ENCODE measurements at places on chromosomes 3 and 15.

DNA sequence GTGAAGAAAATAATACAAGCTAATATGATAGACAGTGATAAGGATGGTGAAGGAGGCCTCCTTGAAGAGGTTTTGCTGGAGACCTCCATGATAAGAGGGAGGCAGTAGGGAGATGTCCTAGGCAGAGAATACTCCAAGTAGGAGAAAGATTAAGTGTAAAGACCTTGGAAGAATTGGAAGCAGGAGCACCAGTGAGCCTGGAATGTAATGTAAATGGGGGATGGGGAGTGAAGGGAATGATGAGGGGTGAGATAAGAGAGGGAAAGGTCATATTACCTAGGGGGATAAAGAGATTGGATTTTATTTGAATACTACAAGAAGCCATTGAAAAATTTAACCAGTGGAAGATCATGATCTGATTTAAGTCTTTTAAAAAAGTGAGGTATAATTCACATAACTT is 41.7 kb upstream of the ARL14 start:
- no peak for DNase-seq

DNA sequence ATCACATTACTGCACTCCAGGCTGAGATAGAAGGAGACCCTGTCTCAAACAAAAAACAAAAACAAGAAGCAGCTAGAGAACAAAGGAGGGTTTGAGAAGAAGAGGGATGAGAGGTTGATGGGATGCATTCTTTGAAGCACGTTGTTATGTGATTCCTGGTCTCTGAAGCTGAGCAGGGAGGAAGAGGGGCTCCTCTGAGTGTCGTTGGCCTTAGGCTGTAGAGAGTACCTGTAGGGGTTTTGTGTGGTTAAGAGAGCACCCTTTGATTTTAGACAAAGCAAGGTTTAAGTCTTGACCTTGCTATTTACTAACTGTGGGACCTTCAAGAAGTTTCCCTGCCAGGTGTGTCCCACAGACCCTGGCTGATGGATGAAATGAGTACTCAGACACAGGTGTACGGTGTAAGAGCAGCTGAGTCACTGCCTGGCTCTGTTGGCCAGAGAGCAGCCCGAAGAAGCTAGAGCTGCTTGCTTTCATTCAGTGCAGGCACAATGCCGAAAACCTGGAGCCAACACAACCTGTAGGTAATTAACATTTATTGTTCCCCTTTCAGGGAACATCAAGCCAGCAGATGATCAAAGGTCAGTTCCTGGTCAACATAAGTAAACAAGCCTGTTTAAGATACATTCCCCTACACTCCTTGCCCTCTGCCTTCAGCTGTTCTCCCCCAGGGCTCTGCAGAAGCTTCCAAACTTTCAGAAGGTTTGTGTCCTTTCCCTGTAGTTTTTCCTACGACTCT is 67.2 kb downstream of the LRRK1 start:
- DNase-seq = no peak

DNA sequence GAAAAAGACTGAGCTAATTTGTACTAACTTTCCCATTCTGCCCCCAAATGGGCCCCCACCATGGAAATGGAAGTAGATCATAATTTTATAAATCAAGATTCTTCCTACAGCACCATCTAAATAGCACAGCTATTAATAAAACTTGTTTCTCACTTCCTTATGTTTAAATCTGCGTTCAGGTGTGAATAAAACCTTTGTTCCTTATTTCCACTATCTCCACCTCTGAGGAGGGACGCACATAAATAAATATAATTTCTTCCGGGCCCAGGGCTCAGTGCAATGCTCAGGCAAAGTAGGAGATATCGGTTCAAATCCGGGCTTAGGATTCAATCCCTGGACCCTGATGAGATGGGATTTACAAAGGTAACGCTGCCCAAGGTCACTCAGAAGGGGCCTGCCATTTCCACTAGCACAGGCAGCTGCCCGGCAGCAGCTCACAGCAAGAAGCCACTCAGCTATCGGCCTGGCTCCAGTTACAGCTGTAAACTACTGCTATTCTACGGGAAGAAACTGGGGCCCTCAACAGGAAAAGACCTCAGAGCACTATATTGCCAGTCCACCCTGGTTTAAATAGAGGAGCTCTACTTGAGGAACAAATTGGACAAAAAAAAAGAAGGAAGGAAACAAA is 52.5 kb downstream of the FOXP1 start:
- DNase-seq = no peak

- DNase-seq = no peak
Observed at GRCh38 chr3:28150465-28151206, 90.8 kb upstream of the CMC1 start.

GRCh38 chr15:70635895-70636294 is 127.5 kb downstream of the UACA start:
- DNase-seq = no peak

GRCh38 chr15:40872791-40873693 is 992 bp downstream of the RHOV start:
- DNase-seq = no peak

GRCh38 chr15:60074181-60074885 is 70.2 kb downstream of the FOXB1 start:
- DNase-seq = no peak

DNA sequence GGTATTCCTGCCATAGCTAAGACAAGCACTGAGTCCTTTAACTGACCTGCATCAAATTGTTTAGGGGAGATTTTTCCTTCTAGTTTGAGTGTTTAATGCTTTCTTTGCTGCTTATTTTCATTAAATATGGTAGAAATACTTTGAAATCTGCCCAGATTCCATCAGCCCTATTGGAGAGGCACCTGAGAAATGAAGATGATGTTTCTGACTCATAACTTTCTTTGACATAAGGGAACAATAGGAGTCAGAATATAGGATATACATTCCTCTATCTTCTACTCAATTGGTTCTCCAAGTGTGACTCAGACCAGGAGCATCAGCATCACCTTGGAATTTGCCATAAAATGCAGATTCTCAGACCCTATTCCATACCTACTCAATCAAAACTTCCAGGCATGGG is 27.4 kb downstream of the BTD start:
- DNase-seq = no peak

DNA sequence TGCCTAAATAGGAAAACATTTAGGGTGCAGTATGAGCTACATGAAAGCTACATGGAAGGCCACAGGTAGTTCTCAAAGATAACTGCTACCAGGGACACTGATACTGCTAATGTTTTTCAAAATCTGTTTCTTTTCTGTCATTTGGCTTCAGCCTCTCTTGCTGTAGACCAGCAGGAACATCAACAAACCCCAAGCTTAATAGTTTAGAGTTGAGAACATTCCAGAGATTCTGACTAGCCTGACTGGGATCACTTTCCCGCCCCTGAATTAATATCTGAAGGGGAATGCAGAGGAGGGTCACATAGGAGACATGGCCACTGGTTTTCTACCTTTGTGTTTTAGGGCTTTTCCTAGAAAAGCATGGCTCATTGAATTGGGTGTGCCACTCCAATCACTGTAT is 16.9 kb upstream of the C3orf38 start:
- DNase-seq = no peak

GRCh38 chr3:12558706-12559105 is 1.8 kb downstream of the MKRN2 start:
- no peak for DNase-seq

DNA sequence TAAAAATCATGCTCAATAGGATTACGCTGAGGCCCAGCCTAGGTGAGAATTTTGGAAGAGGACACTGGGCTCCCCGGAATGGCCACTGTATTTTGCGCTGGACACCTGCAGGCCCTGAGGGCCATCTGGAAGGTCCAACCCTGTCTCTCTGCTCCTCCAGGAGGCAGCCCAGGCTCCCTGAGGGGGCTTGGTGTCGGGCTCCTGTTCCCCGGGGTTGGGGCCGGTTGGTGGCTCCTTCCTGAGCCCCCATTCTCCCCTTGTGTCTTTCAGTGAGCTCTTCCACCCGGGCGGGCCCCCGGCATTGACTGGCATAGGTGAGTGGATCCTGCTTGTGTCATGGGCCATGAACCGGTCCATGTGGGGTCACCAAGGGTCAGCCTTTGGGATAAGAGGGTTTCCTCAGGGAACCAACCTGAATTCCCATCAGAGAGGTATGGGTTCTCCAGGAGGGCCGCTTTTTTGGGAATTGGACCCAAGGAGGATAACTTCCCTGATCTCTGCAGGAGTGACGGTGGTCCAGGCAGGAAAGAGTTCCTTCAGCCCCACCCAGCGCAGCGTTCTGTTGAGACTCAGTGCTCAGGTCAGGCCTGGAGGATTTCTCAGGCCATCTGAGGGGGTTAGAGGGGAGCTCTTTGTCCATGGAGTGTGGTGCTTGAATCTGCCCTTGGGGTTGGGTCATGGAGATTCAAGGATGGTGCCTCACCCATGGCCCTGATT is 187.8 kb downstream of the UBE3A start:
- no peak for DNase-seq

DNA sequence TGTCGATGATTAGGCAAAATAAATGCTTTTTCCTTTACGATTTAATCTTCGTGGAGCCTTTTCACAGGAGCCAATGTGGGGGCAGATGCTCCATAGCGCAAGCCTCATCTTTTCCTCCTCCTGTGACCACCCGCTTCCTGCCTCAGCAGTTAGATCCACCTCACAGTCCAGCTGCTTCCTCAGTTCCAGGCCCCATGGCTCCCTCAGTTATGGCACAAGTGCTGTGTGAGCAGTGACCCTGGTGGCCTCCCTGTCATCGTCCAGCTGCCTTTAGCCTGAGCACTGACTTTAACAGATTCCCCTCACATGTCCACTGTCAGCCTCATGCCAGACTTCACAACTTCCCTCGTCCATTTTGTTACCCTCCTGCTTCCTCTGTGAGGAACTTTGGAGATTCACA is 424.6 kb upstream of the GBE1 start:
- DNase-seq = no peak

DNA sequence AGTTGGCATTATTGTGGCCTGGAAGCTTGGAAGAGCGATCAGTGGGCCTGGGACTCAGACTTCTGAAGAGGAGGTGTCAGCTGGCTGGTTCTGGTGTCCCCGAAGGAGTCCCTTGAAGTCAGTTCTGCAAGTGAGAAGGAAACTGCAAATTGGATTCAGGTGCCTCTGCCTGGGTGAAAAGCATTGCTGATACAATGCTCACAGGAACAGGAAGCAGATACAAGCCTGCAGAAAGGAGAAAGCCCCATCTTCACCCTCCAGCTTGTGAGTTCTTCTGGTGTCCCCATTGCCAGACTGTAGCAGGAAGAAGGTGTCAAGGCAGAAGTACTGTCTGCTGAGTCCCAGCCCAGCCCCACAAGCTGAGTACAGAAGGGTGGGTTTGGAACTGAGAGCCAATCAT is 271.3 kb downstream of the PLOD2 start:
- no peak for DNase-seq

GRCh38 chr3:65837604-65838003 is 201.1 kb downstream of the MAGI1 start:
- no peak for DNase-seq

DNA sequence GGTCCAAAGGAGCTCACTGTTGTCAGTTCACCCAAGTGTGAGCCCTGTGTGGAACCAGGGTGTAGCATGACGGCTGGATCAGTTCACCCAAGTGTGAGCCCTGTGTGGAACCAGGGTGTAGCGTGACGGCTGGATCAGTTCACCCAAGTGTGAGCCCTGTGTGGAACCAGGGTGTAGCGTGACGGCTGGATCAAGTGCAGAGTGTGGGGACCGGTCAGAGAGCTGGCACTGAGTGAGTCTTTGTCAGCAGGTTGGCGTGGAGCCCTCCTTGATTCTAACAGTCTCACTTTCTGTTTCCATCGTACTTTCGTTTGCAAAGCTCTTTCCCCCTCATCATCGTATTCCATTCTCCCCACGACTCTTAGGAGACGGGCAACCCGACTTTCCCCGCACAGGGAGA is 57.9 kb upstream of the DLG1 start:
- DNase-seq = no peak

DNA sequence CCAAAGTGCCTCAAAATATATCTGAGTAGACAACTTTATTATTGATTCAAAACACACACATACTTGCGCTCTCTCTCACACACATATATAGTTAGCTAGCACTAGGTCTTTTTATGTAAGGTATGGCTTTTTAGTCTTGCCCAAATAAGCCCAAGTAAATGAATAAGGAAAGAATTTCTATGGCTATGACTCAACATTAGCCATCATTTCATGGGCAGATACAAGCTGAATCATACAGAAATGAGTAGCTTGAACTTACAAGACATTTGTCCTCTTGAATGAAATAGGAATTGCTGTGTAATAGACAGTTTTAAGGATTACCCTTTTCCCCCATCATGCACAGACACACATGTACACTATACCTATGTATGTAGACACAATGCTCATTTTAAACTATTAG is 4.9 kb downstream of the CADPS start:
- no peak for DNase-seq

DNA sequence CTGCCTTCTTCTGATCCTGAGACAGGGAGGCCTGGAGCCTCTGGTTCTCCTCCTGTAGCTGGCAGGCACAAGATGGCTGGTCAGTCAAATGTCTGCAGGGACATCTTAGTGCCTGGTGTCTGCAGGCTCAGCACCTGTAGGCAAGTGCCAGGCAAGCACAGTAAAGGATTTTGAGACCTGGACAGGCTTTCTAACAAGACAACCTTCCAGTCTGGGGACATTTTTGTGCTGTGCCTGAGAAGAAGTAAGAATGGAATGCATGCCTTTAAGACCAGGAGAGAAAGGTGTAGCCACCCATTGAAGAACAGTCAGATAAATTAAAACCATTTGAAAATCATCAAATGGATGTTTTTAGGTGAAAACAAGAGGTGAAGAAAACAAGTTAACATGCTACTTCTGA is 31.2 kb downstream of the DZIP1L start:
- no peak for DNase-seq

DNA sequence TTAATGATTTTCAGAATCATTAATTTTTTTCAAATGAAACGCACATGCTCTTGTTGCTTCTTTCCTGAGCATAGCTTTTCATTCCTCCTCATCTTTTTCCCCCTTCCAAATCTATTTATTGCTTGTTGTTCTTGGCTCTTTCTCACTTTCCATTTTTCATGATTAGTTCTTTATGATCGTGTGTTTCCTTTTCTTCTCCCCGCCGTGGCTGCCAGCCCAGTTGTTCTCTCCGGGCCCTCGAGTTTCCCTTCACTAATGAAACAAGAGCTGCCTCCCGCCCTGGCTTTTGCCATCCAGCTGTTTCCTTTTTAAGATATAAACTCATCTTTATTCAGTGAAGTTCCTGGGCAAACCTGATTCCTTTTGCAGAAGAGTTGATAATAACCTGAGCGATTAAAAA is 170.2 kb upstream of the NR2F2 start:
- DNase-seq = no peak

DNA sequence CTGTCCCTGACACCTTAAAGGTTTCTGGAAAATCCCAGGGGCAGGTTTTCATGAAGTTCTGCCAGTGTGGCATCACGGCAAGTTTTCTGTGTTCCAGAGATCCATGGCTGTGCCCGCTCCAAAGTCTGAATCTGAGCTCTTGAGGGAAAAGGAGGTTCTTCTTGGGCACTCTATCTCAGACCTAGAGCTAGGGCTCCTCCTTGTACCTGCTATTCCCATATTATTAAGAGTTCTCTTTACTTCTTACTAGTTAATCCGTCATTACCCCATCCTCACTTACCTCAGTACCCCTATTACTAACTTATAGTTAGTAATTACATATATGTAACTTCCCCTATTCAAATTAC is 5.9 kb upstream of the TRA2B start:
- DNase-seq = no peak
